ENCODE measurements at places on chromosomes 7 and 10.

DNA sequence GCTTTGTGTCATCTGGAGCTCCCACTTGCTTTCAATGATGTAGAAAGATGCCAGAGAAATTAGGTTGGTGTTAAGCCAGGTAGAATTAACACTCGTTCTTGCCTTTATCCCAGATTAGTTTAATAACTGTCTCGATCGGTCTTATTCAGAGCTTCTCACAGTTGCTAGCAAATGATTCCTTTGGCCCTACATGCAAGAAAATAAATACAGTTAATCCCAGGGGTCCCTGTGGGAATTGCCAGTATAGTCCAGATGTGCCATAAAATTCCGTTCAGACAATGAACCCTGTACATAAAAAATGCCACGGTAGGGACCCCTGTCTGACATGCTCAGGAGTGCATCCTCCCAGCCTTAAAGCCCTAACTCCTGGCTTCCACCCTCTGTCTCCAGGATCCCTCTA lies 207.5 kb downstream of the ARHGAP12 start:
- no peak for ATAC-seq

GRCh38 chr7:17530741-17531421 lies 232.4 kb downstream of the AHR start:
- no peak for ATAC-seq

- ATAC-seq = no peak
These were observed 155.4 kb upstream of the SVIL start for GRCh38 chr10:29790207-29790606.

DNA sequence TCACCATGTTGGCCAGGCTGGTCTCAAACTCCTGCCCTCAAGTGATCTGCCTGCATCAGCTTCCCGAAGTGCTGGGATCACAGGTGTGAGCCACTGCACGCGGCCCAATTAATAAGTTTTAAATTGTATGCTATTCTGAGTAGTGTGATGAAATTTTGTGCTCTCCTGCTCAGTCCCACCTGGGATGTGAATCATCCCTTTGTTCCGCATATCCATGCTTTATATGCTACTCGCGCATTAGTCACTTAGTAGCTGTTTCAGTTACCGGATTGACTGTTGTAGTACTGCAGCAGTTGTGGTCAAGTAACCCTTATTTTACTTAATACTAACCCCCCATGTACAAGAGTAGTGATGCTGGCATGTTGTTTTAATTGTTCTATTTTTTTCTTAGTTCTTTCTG lies 47.3 kb upstream of the OIT3 start:
- peak; percentile 96 for ATAC-seq
